Fibroblast of skin of left quadriceps (primary cell): ENCODE measurements at places on chromosomes 11 and 22.

GRCh38 chr22:36333644-36334043, 54.1 kb downstream of the MYH9 start:
- no peak for DNase-seq

GRCh38 chr22:41966607-41967240, 2.5 kb upstream of the SEPTIN3 start:
- peak; percentile 45 for DNase-seq

GRCh38 chr11:14259186-14259784, 99.7 kb downstream of the RRAS2 start:
- DNase-seq = no peak

- no peak for DNase-seq
Measured at GRCh38 chr11:921921-922678, 3.6 kb upstream of the AP2A2 start.

- DNase-seq = no peak
Measured at GRCh38 chr11:101508370-101508769, 75.4 kb downstream of the TRPC6 start.

DNA sequence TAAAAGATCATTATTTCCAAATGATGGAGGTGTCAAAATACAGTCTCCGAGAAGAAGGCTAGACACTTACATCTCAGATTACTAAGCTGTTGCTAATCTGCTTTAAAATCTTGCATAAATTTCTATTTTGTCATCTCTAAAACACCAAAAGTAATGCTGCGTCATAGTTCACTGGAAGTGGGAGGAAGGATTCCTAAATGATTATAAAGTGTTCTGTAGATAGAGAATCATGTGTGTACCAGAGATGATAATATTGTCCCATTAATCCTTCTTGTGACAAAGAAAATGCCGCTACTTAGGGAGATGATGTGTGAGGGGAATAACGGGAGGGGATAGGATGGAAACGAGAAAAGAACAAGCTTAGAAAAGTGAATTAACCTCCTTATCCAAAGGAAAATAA, 268.6 kb downstream of the JRKL start:
- DNase-seq = no peak

GRCh38 chr11:109648804-109649203, 226.8 kb downstream of the C11orf87 start:
- no peak for DNase-seq

DNA sequence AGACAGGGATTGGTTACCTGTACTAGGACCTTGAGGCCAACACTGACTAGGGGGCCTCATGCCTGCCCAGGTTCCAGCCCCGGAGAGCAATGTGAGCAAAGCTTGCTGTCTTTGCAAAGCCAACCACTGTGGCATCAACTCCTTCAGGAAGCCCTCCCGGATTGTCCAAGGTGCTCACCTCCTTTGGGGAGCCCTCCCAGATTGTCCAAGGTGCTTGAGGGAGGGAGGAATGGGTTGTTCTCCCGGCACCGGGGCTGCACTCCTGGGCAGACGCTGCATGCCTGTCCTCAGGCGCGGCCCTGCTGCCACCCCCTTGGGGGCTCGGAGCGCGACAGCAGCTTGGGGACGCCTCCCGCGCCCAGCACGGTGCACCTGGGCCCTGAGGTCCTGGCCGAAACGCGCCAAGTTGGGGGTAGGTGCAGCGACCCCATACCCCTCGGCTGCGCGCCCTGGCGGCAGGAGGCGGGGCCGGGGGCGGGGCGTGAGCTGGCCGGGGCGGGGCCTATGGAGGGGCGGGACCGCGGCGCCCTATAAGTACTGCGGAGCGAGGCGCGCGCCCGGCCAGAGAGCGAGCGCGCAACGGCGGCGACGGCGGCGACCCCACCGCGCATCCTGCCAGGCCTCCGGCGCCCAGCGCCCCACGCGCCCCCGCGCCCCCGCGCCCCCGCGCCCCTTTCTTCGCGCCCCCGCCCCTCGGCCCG, at the start of gene CD81:
Gene CD81, plus strand, starts transcription at position 560 of the 701 bp plus-strand sequence. CDS start 240 bp downstream, outside the sequence.
- DNase-seq = no peak

DNA sequence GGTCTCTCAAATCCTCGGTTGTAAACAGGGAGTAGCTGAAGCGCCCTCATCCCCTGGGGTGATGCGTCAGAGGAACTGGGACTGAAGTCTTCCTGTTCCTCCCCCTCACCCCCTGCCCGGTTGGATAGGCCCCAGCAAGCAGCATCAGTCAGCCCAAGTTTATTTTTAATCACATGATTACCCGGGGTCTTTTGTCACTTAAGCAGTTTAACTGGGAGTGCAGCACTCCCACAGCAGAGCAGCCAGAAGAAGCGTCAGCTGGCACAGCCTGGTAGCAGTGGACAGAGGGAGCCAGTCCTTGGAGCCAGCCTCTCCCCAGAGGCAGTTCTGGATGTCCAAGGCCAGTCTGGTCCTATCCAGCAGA, 342.1 kb downstream of the CTTN start:
- no peak for DNase-seq

DNA sequence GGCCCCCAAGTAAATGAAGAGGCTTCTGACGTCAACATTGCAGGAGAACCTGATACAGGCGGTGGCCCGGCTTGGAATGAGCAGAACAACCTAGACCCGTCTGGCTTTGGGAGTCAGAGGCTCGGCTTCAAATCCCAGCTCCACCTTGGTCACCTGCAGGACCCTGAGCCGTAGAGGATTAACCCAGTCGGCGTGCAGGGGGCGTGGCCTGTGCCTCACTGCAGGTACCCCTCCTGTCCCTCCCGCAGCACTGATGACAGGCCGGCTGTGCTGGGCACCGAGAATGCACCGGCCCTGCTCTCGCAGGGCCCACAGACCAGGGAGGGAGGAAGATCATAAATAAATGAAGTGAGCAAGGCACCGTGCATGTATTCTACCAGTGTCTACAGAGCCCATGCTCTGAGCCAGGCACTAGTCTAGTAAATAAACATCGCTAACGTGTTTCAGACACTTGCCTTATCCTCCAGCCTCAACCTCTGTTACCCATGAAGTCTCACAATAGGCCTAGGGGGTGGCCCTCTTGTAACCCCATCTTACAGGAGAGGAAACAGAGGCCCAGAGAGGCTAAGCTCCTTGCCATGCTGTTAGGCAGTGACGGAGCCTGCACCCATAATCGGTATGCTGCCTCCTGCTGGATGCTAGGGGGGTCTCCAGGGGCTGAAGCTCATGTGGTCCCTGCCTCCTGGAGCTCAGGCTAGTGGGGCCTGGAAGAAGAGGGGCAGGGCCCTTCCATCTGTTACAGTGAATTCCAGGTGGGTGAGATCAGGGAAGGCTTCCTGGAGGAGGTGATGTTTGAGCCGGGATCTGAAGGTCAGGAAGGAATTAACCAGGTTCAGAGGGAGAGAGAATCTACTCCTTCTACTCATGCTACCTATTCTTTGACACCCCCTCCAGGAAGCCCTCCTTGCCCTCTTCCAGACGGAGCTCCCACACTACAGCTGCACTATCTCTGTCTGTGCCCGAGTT, 53.4 kb downstream of the RTL6 start:
- DNase-seq = no peak

DNA sequence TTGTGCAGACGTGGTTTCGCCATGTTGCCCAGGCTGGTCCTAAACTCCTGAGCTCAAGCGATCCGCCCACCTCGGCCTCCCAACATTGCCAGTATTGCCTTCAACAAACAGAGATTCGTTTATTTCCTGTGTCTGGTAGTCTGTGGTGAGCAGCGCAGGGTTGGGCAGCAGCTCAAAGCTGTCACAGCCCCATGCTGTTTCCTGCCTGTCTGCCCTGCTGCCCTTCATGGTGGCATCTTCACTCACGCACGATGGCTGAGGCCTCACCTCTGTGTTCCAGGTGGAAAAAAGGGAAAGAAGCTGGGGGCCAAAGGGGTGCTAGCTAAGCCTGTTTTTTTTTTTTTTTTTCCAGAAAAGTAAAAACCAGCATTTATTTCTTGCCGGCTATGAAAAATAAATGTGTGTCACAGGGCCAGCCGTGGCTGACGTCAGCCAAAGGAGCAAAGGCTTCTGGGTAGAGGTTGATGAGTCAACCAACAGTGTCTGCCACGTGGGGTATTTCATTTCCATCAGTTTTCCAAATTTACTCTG, 28.8 kb downstream of the TBC1D22A start:
- DNase-seq = no peak

- DNase-seq = no peak
Measured at GRCh38 chr11:70365544-70365927, 32.8 kb upstream of the CTTN start.

- DNase-seq = peak; percentile 32
Measured at GRCh38 chr22:27637604-27638003, 164.0 kb downstream of the MN1 start.

GRCh38 chr11:94647926-94648325, 80.8 kb downstream of the PIWIL4 start:
- no peak for DNase-seq

DNA sequence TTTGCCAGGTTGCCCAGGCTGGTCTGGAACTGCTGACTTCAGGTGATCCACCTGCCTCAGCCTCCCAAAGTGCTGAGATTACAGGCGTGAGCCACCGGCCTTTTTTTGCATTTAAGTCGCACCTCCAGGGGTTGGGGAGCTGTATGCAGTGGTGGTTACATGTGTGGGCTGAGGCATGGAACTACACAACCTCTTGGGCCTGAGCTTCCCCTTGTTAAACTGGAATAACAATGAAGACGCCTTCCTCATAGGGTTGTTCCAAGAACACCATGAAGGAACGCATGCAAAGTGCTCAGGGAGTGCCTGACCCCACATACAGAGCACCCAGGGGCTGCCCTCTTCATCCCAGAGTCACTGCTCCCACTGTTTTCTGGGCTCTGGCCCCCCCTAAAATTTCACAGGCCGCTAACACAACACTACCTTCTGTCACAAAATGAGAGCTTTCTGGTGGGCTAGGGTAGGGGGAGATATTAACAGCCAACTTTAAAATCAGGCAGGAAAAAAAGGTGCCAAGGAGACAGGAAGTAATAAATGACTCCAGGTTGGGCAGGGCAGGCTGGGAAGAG, 1.3 kb upstream of the FAM118A start:
- no peak for DNase-seq

DNA sequence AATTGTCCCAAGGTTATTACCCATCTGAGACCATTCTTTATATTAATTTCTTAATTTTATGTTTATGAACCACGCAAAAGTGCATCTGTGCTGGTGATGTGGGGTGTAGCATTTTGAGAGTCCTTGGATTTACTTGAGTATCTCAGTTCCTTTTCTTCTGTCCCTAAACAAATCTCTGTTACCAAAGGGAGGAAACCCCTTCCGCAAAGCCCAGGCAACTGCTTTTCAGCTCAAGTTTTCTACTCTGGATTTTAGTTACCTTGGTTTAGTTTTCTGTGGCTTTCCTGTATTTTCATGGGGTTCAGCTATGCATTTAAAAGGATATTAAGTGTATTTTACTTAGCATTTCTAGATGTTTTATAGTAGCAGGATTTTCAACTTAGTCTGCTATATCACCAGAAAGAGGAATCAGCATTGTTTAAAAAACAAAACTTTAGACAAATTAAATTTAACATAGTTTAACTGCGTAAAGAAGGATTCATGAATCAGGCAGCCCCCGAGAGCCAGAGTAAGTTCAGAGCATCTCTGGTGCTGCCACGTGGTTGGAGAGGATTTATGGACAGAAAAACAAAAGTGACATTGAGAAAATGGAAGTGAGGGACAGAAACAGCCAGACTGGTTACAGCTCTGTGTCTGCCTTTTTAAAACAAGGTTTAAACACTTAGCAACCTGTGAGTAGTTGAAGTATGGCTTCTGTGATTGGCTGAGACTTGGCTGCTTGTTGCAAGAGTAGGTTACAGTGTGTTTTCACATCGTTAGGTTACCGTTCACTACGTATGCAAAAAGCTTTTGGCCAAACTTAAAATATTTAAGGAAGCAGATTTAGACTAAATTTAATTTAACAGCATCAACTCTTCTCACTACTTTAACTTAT, 9.6 kb downstream of the ADM start:
- DNase-seq = no peak

GRCh38 chr22:43171019-43171491, 15.9 kb downstream of the TTLL12 start:
- no peak for DNase-seq

- peak; percentile 77 for DNase-seq
Measured at GRCh38 chr11:118911880-118912741, 13.6 kb downstream of the BCL9L start.

- DNase-seq = peak; percentile 57
Measured at GRCh38 chr22:37752189-37753087, 55.3 kb upstream of the GCAT start.

GRCh38 chr11:98616098-98616655, 404.6 kb upstream of the CNTN5 start:
- no peak for DNase-seq

GRCh38 chr11:112583261-112583893, 322.7 kb upstream of the PLET1 start:
- DNase-seq = no peak

DNA sequence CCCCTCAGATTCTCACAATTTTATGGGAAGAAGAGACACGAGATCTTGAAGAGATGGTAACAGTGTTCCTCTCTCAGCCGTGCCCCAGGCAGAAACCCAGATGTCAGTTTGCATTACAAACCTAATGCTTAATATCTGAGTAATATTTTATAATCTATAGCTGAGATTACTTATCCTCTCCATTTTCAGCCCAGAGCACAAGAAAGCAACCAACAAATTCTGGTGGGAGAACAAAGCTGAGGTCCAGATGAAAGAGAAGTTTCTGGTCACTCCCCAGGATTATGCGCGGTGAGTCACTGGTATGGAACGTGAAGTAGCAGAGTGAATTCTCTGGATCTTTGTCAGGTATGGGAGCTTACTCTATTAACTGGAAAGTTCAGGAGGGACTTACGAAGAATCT, 884 bp downstream of the CENATAC start:
- no peak for DNase-seq

DNA sequence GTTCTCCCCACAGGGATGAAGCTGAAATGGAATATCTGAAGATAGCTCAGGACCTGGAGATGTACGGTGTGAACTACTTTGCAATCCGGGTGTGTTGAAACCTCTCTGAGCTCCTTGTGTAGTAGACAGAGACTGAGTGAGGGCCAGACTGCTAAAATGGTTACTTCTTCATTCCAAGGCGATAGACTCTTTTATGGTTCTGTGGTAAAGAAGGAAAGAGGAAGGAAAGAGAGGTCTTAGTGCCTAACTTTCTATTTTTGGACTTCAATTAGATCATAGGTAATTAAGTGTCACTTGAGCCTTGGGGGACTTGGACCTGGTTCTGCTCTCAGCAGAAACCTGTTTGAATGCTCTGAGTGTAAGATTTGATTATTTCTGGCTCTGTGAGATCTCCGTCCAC, 54.7 kb downstream of the NF2 start:
- no peak for DNase-seq

- no peak for DNase-seq
Measured at GRCh38 chr11:5705688-5706087, 16.1 kb downstream of the TRIM22 start.
